EH (cell line): ENCODE measurements at places on chromosomes 7 and 10.

GRCh38 chr10:6558759-6559461 lies 21.2 kb downstream of the PRKCQ start:
- DNase-seq: no peak

GRCh38 chr7:141158561-141158960 lies 84.7 kb downstream of the TMEM178B start:
- peak; percentile 94 for DNase-seq

GRCh38 chr10:103602028-103602851 lies 108.7 kb downstream of the NEURL1 start:
- DNase-seq: no peak

- DNase-seq: peak; percentile 2
These were observed 128.0 kb upstream of the C1GALT1 start for GRCh38 chr7:7054252-7054830.

DNA sequence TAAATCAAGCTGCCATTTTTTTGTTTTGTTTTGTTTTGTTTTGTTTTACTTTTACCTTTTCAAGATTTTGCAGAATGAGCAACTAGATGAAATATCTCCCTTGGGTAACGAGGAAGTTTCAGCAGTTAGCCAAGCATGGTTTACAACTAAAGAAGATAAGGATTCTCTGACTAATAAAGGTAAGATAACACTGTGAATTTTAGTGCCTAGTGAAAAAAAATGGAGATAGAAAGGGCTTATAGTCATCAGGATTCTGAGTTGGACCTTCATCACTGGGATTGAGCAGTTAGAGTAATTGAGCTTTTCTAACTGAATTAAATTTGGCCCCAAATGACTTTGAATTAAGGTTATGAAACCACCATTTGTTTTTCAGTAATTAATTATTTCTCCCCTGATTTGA lies 21.2 kb downstream of the DMTF1 start:
- DNase-seq: no peak

- DNase-seq: no peak
These were observed 17.5 kb upstream of the SNX8 start for GRCh38 chr7:2331707-2332106.

- no peak for DNase-seq
These were observed 41.8 kb upstream of the TMEM273 start for GRCh38 chr10:49230004-49230403.

DNA sequence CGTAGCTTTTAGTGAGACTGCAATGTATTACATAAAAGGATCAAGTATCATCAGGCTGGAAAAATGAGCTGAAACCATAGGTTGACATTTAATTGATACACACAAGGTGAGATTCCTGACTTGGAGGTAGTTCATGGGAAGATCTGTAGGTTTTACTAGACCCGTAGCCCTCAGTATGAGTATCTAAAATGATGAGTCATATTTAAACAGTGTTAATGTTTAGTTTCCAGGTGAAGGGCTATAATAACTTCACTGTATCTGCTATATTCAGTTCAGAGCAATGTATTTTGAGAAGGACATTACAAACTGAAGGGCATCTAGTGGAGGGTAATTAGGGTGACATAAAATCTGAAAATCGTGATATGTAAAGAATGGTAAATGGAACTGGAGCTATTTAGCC lies 35.0 kb downstream of the ENTPD1 start:
- no peak for DNase-seq

DNA sequence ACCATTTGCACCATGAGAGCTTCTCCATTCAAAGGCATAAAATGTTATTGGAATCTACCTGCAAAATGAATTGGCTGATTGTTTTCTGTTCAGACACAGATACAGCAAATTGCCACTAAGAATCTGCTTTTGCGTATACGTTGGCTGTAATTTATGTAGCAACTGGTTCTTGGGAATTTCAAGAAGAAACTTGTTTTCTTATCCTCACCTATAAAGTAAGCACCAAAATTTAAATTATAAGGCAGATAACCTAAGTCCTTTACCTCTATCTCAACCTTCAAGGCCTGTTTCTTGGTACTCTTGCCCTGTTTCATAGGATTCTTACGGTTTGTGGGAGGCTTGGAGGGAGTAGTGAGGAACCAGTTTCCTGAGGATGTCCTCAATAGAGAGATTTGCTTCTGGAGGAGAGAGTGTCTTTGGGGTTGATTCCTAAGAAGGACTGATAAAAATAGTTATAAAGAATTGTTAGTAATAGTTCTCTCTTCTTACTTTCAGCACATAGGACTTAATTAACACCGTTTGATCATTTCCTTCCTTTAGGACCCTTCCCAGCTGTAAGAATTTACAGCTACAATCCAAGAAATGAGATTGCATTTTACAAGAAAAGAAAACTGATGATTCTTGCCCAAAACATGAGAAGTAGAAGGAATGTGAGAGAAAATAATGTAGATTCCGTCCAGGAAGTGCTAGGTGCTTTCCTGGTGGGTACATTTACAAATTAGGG lies 2.0 kb downstream of the STAMBPL1 start:
- peak; percentile 23 for DNase-seq
